ENCODE measurements at places on chromosomes 5 and 9.

DNA sequence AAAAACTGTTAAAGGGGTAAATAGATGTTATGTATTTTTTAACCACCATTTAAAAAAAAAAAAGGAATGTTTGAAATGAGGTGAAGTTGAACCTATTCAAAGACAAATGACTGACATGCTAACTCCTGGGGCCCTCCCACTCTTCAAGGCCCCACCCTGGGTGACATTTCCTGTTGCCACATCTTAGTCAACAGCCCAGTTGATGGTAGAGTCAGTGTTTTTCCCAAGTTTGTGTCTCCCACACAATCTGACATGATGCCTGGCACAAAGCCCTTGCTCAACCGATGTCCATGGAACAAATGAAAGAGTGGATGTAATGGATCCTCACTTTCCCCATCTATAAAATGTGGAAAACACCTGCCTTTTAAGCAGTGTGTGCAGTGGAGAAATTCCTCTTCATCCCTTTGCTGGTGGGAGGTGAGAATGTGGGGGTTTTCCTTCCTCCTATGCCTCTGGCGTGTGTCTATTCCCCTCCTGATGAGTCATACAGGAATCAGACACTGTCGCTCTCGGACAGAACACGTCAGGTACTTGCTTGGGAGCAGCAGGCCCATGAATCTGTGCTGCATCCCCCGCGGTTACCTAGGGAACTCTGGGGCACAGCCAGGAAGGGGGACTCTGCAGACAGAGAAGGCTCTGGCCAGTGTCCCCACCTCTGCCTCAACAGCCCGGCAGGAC, 13.7 kb upstream of the ADRA1B start:
- H3K4me3 ChIP-seq = no peak overlapping the region
- H3K27ac ChIP-seq = no peak overlapping the region
- peaks cover 13% of the 10 kb centered on the region for H3K27me3 ChIP-seq
- no peak for DNase-seq
- H3K4me1 ChIP-seq = peaks cover 18% of the 10 kb centered on the region

DNA sequence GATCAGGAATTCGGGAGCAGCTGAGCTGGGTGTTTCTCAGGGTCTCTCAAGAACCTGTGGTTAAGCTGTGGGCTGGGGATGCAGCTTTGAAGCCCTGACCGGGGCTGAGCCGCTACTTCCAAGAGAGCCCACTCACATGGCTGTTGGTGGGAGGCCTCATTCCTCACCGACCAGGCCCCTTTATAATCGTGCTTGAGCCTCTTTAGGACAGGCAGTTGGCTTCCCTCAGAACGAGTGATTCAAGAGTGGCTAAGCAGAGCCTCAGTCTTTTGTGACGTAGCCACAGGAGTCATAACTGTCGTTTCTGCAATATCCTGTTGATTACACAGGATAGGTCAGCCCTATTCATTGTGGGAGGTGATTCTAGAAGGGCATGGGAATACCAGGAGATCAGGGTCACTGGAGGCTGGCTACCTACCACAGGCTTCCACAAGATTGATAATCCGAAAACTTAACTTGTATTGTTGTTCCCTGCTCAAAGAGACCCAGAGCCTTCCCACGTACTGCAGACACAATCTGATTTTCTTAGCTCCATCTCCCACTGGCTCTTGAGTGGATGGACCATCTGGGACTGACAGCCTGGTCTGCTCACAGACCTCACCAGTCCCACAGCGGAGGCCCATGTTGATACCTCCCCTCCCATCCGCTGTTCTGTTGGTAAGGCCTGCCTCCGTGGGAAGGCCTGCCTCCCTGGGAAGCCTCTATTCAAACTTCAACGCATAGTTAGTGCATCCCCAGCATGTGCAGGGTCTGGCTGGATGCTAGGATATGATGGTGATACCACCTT, 3.0 kb upstream of the ERGIC1 start:
- H3K27me3 ChIP-seq = no peaks in the 10 kb centered on the region
- no peak overlapping the region for H3K4me3 ChIP-seq
- DNase-seq = peak; percentile 52
- no peaks in the 10 kb centered on the region for H3K36me3 ChIP-seq
- peaks cover 31% of the 10 kb centered on the region for H3K4me1 ChIP-seq

DNA sequence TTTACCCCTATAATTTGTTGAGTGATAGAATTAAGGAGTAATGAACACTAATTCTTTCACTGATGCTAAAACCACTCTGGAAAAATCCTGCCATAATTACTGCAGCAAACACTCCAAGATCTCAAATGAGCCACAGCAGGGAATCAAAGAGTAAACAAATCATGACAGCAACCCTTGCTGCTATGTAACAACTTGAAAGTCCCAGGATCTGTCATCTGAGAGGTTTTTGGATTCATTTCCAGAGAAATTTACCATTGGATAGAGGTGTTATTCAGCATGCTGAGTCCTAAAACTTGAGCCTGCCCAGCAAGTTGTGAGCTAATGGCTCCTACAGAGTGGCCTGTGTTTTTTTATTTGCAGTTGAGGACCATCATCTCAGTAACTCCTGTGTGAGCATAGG, 59.2 kb downstream of the PRLR start:
- H3K27me3 ChIP-seq = no peaks in the 10 kb centered on the region
- no peak for DNase-seq
- no peaks in the 10 kb centered on the region for H3K36me3 ChIP-seq
- H3K27ac ChIP-seq = no peak overlapping the region
- no peaks in the 10 kb centered on the region for H3K4me1 ChIP-seq

DNA sequence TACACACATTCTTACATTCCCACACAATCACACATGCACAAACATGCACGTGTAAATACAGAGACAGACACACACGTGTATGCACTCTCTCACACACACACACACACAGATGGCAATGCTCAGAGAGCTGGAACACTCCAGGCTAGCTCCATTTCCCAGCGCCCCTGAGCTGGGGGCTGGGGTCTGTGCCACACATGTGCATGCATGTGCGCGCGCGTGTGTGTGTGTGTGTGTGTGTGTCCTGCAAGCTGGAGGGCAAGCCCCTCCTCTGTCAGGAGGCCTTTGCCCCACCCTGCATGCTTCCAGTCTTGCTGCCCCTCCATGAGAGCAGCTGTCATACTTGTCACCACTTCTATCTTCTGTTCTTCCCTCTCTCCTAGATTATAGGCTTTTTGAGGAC, 16.6 kb upstream of the S1PR3 start:
- H3K27ac ChIP-seq = no peak overlapping the region
- H3K36me3 ChIP-seq = no peaks in the 10 kb centered on the region
- no peak overlapping the region for H3K4me3 ChIP-seq
- peaks cover 3% of the 10 kb centered on the region for H3K27me3 ChIP-seq
- no peak for DNase-seq
- no peaks in the 10 kb centered on the region for H3K4me1 ChIP-seq

GRCh38 chr9:95796029-95796428, 79.5 kb upstream of the ERCC6L2 start:
- no peak overlapping the region for H3K27ac ChIP-seq
- no peaks in the 10 kb centered on the region for H3K27me3 ChIP-seq
- H3K4me3 ChIP-seq = no peak overlapping the region
- peaks cover 11% of the 10 kb centered on the region for H3K4me1 ChIP-seq
- no peak for DNase-seq
- H3K36me3 ChIP-seq = no peaks in the 10 kb centered on the region

- H3K4me3 ChIP-seq = no peak overlapping the region
- H3K27ac ChIP-seq = no peak overlapping the region
- peaks cover 9% of the 10 kb centered on the region for H3K4me1 ChIP-seq
Observed at GRCh38 chr5:74608736-74609601, 31.6 kb downstream of the ENC1 start.

- DNase-seq = no peak
- no peaks in the 10 kb centered on the region for H3K36me3 ChIP-seq
- H3K27ac ChIP-seq = no peak overlapping the region
- no peak overlapping the region for H3K4me3 ChIP-seq
Observed at GRCh38 chr9:77423841-77424240, 224.3 kb downstream of the GNA14 start.

- H3K27me3 ChIP-seq = no peaks in the 10 kb centered on the region
- no peaks in the 10 kb centered on the region for H3K4me1 ChIP-seq
- DNase-seq = peak; percentile 42
- H3K27ac ChIP-seq = no peak within 1 kb of the TSS
- peak within 1 kb of the TSS; percentile 69 for H3K4me3 ChIP-seq
Observed at GRCh38 chr5:132830436-132831094, at the start of gene SHROOM1. SHROOM1 (minus strand) TSS chr5:132830647; CDS start chr5:132826140, 4,507 bp downstream.

DNA sequence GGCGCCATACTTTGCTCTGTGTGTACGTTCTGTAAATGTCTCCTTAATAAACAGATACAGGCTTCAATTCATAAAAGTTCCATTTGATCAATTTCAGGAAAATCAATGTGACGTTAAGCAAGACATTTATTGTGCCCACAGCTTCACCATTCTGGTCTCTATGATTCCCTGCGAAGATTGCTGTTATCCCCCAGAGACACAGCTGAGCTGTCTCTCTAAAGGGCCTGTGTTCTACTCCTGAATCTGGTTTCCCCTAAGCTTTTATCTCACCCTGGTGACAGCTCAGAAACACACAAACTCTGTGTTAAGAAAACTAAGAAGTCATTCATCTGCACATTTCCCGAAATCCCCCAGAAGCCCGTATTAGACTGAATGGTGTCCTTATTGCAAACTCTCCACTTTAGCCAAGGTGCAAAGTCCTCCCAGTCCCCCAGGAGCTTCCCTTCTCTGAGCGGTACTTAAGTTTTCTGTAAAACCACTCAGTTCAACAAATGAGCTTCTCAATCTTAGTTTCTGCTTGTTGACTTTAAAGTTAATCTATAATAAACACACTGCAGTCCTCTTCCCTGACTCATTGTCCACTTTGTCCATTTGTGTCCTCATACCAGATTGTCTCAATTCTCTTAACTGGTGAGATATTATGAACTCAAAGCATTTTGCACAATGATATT, 1.4 kb upstream of the C5orf15 start:
- DNase-seq = no peak
- H3K36me3 ChIP-seq = peaks cover 36% of the 10 kb centered on the region
- no peaks in the 10 kb centered on the region for H3K4me1 ChIP-seq
- no peak overlapping the region for H3K27ac ChIP-seq
